DND-41 (cell line): ENCODE measurements at places on chromosomes 2 and 18.

DNA sequence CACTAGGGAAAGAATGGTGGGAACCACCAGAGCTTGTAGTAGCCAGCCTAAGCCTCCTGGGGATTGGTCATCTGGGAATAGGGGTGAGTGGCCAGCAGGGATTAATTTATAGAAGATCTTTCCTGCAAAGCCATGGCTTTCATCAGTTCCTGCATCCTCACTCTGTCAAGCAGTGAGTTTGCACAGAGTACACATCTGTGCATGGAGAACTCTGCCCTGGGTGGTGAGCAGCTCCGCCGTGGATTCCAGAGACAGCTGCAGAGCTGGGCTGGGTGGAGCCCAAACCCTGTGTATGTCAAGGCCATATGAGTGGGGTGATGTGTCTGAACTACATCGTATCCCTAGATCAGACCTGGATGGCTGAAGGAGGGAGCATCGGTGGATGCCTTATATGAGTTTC lies 182.2 kb downstream of the GLI2 start:
- DNase-seq = no peak

DNA sequence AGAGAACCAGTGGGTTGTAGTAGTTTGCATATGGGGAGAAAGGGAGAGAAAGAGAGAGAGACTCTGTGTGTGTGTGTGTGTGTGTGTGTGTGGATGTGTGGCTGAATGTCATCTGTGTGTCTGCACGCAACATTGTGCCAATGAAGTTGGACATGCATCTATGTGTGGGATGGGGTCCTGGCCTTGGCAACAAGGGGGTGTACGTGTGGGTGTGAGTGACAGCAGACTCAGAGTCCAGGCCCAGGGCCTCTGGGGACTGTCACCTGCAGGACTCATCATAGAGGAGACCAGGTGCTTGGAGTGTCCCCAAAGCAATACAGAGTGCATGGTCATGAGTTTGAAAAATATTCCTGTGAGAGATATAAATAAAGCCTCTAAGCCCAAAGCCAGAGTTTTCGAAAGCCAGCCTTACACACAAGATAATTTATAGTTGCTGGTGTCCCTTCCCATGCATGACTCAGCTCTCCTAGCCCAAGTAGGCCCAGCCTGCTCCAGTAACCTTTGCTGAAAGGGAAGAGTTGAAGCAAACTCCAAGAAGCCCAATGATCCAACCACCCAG lies 59.9 kb downstream of the TNP1 start:
- no peak for DNase-seq

DNA sequence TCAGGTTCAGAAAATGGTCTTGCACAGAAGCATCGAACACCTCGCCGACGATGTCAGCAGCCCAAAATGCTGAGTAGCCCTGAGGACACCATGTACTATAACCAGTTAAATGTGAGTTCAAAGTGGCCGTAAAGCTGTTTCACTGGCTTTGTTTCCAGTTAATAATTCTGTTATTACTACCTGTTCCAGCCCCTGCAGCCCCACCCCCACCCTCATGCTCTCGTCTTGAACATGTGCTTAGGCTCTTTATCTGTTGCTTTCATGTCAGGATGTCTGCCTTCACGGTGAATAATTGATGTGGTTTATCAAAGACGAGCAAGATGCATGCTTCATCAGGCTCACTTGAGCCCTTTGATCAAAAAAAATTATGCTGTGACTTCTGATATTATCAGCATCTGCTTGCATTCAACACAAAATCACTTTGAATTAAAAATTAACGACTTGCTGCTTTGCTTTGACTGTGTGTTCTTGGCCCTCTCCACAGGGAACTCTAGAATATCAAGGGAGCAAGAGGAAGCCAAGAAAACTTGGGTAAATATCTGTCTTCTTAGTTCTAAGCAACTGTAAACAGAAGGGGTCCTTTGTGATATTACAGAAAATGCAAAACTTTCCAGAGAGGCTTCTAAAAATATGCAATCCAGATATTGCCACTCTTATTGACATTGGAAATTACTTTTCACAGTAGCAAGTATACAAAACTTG lies 63.4 kb upstream of the SP5 start:
- DNase-seq = peak; percentile 68

GRCh38 chr2:154974041-154974440 lies 275.5 kb downstream of the KCNJ3 start:
- DNase-seq = no peak

- DNase-seq = no peak
Measured at GRCh38 chr2:121346407-121346806, 61.4 kb upstream of the TFCP2L1 start.

GRCh38 chr2:57402755-57403154 lies 643.9 kb upstream of the VRK2 start:
- DNase-seq = no peak

DNA sequence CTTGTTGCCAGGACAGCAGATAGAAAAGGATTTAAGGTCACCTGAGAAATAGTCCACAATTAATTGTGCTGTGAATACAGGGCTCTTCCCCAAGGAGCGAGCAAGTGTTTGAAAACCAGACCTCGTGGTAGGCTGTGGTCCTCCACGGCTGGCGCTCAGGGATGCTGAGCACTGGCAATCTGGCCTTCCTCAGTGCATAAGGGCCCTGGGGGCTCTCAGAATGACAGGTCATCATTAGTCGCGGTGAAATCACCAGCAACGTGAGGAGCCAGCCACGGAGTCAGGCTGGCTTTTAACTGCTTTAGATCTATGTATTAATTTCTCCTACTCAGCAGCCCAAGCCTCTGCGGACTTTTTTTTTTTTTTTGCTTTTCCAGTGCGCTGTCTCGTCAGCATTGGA lies 148.5 kb downstream of the FHOD3 start:
- DNase-seq = no peak
